ENCODE measurements at places on chromosomes 2 and 18.

DNA sequence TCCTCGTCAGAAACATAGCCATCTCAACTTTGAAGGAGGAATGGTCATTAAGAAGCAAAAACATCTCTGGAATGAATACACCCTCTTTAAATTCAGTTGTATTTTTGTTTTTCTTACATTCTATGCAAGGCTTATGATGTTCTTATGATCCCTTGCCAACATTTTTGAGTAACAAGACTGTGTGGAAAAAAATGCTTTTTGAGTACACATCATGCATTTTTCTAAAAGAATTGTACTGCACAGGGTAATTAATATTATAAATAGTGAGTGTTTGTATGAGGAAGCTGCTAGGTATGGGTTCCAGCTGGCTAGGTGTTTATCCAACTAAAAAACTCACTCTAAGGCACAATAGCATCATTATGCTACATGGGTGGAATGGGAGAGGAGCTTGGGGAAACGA, 59.0 kb upstream of the SPATS2L start:
- DNase-seq = no peak

DNA sequence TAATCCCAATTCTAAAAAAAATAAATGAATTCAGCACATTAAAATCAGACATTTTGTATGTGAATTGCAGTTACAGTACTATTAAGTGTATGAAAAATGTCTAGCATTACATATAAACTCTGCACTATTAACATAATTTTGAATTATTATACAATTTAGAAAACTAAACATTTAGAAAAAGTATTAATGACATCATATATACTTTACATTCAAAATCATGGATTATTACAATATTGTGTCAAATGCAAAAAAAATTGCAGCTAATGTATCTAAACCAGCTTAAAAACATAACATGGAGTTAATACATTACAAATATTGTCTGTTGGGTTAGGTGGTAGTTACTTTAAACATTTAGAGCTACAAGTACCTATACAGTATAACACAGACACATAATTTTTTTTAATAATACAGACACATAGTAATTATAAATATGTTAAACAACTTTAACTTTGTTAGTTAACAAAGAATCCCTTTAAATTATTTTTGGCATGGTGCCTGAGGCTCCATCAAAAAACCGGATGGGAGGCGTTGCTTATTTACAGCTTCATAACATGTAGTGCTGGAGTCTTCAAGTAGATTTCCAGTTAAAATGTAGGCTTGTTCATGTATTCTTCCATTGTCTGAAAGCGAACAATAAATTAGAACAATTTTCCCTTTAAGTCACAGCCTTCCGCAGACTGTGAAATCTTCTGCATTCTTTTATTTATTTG, 79.1 kb downstream of the AP1S3 start:
- no peak for DNase-seq

DNA sequence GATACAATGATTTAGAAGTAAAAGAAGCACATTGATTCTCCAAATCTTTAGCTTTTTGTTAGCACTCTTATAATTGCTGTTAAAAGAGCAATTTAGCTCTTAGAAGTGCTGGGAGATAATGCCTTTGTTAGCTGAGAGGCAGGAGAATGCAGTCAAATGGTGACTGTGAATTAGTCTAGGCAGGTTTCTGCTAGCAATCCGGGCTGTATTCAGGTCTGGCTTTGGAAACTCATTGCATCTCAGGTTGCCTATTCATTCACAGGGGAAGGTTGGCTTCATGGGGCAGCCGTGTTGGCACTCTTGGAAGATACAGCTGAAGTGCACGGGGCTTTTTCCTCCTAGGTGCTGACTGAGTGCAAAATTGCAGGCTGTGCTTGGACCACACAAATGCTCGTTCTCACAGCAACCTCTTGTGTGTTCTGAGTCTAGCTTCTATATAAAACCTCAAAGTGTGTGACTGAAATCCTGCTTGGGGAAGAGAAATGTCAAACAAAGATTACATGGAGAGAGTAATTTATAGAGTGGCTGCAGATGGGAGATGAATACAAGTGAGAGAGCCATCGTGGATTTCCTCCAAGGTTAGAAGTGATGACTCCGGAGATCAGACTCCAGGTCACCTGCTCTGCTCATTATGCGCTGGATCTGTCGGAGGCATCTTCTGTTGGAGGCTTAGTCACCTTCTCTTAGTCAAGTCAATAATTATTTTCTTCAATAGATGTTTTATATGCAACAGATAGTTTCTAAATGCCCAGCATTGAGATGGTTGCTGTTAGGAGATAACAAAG, 167.8 kb downstream of the PMAIP1 start:
- DNase-seq = peak; percentile 2

DNA sequence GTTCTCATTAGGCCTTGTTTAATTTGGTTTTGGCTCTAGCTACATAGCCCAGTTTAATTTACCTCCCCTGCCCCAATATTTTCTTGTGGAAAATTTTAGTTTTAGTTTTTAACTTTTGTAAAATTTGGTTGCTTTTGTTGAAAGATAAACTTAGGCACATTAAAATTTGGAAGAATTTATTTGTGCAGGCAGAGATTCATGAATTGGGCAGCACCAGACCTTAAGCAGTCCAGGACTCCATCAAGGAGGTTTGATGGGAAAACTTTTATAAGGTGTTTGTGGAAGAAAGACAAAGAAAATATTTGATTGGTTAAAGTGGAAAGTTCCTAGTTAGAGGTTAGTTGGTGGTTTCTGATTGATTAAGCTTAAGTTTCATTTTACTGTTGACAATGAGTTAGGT, 16.4 kb upstream of the PNPT1 start:
- no peak for DNase-seq

DNA sequence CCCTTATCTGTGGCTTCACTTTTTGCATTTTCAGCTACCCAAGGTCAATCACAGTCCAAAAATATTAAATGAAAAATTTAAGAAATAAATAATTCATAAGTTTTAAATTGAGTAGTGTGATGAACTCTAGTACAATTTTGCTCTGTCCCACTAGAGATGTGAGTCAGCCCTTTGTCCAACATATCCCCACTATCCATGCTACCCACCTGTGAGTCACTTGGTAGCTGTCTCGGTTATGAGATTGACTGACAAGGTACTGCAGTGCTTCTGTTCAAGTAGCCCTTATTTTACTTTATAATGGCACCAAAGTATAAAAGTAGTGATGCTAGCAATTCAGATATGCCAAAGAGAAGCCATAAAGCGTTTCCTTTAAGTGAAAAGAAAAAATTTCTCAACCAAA, 28.8 kb downstream of the ADCY3 start:
- no peak for DNase-seq

- peak; percentile 96 for DNase-seq
These were observed 27.6 kb downstream of the CELF4 start for GRCh38 chr18:37537868-37538525.

- no peak for DNase-seq
These were observed 35.8 kb upstream of the SCLY start for GRCh38 chr2:238024986-238025385.

- DNase-seq = no peak
These were observed 19.3 kb downstream of the UPP2 start for GRCh38 chr2:158120664-158121641.

- DNase-seq = no peak
These were observed 305.4 kb downstream of the LPIN1 start for GRCh38 chr2:12051831-12052230.

DNA sequence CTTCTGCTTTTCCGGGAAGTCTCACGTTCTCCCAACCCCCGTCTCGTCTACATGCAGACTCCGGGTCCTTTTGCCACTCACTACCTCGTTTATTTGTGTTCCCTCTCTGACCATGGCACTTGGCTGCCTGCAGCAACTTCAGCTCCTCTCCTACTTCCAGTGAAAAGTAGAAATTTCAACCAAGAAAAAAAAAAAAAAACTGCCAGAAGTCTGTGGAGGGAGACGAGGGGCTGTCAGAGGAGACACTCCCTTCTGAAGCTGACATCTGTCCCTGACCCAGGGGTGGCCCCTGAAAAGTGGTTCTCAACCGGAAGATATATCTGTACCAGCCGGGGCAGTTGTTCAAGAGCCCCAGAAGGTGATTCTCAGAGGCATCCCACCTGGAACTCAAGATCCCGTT, 742 bp upstream of the MYO5B start:
- peak; percentile 23 for DNase-seq

GRCh38 chr2:143600116-143600515, 470.9 kb downstream of the ARHGAP15 start:
- DNase-seq = no peak

DNA sequence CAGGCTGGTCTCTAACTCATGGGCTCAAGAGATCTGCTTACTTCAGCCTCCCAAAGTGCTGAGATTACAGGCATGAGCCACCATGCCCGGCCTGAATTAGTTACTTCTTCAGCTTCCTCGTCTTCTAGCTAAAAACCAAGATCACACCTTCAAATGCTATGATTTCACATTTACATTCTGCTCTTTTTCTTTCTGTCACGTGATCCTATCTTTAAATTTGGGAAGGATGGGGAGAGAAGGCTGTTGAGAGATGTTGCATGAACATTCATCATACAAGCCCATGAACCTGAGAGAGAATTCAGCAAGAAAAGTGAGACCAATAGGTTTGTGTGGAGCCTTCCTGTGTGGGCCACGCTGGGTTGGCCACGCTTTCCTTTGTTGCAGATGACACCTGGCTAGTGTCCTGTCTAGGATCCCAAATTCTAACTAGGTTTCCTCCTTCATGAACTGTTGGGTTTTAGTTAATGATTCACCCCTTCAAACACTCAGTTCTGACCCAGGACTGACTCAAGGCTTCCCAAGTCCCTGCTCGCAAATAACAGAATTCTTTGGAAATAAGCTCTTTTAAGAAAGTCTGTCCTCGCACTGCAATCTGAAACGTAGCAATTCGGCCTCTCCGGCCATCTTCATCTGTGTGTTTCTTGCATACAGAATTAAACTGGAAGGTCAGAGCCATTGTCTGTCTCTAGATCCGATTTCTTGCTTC, 57.3 kb upstream of the CREB1 start:
- DNase-seq = no peak

- DNase-seq = peak; percentile 32
These were observed 140.0 kb upstream of the GPC1 start for GRCh38 chr2:240295256-240296103.

DNA sequence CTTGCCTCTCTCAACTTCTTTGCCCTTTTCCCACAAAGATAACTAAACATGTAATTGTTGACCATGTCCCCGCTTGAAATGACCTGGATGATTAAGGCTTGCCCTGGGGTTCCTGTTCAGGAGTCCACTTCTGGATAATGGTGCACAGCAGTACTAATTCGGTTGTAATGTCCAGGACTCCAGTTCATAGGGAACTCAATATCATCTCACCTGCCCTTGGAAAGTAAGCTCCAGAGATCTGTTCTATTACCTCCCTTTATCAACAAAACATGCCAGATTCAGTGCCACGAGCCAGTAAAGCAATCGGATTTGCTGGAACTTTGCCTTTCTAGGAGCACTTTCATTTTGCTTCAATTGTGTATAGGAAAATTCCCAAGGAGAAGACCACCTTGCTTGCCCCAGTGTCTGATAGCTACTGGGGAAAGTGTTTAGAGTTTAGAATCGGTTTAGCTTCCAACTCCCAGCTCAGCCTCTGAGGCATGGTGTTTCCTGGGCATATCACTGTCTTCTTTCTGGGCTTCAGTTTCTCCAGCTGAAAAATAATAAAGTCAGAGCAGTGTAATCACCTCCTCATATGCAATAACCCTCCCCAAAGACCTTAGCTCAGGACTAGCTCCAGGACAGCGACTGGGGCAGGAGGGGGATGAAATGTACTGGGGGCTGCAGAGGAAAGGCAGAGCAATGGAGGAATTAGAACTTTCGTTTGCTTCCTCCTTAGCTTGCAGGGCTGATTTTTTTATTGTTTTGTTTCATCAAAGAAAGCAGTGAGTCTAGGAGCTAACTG, 162.6 kb upstream of the CYRIA start:
- DNase-seq = no peak

DNA sequence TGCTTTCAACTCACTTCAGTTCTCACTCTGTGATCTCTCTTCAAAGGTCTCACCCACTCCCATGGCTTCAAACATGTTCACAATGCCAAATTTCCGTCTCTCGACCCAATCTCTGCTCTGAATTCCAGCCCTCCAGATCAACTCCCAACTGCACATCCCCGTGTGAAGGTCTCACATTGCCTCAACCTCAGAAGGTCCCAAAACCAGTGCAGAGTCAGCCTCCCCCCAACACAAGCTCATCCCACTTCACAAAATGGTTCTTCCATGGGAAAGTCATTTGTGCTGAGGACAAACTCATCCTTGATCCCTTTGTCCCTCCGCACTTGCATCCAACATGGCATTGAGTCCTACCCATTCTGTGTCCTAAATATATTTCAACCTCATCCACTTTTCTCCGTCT, 31.0 kb upstream of the GNAL start:
- DNase-seq = no peak

- DNase-seq = no peak
These were observed 415.3 kb upstream of the ZEB2 start for GRCh38 chr2:144935191-144935590.

GRCh38 chr2:240387669-240388358, 47.6 kb upstream of the GPC1 start:
- DNase-seq = no peak

DNA sequence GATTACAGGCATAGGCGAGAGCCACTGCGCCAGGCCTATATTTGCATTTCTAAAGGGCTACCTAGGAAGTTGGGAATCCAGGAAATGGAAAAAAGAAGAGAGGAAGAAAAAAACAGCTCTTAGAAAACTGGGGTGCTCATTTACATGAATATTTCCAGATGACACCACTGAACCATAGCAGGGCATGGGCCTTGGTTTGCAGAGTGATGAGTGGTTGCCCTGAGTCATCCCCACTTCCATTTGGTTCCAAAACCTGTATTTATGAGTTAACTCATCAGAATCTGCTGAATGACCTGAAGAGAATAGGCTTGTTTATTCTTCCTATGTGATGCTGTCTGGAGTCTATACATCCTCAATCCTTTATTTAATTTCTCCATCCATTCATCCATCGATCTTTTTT, 36.2 kb downstream of the EHD3 start:
- DNase-seq = no peak

GRCh38 chr2:128302011-128302743, 16.5 kb downstream of the HS6ST1 start:
- no peak for DNase-seq

GRCh38 chr2:8752385-8752784, 70.5 kb downstream of the ID2 start:
- no peak for DNase-seq

GRCh38 chr18:43620936-43621335, 343.6 kb upstream of the SYT4 start:
- peak; percentile 10 for DNase-seq

DNA sequence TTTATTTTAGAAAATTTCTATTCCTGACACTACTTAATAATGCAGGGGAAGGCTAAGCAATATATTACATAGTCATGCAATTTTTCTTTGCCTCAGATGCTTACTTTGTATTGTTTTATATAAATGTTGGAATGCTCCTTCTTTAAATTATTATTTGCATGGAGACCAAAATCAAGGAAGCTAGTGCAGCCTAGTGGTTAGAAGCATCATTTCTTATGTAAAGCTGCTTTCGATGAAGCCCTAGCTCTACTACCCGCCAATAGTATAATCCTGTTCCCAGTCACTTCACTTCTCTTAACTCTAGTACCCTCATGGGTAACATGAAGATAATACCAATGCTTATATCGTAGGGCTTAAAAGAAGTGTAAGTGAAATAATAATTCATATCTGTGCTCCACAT, 198.9 kb downstream of the LRATD1 start:
- no peak for DNase-seq

GRCh38 chr18:34219651-34220050, 5.1 kb downstream of the NOL4 start:
- DNase-seq = no peak
